Liver (tissue), 10 donors: ENCODE measurements at places on chromosomes 4 and X. TPM values are rescaled to one million over a fixed set of nuclear protein-coding genes. Genes with fewer than 3 reads are reported as not detected.

TEX13B gene
- not detected for total RNA-seq

NXF2B gene
- not detected for total RNA-seq

SFRP2 gene
- total RNA-seq: 0.08 TPM

GRCh38 chrX:134623293-134624045, 34.8 kb downstream of the PLAC1 start:
- no peak for DNase-seq

- DNase-seq: no peak
Measured at GRCh38 chrX:23559975-23560374, 107.3 kb upstream of the PRDX4 start.

GRCh38 chr4:137310593-137311490, 221.5 kb downstream of the PCDH18 start:
- DNase-seq: no peak

DNA sequence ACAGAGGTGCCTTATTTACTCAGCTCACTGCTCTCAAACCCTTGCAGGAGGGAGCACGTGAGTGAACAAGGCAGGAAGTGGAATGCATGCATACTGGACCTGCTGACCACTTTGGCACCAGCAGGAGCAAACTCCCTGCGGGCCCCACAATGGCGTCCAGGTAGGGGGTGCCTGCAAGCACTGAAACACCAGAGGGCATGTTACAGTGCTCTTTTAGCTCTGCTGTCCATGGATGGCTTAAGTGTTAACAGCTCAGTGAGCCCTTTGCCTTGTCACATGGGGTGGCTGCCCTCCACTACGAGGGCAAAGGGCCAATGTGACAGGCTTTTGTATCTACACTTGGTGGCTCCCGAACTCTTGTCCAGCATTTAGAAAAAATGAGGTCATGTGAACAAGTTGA, 199.5 kb upstream of the UGT8 start:
- DNase-seq: no peak

DNA sequence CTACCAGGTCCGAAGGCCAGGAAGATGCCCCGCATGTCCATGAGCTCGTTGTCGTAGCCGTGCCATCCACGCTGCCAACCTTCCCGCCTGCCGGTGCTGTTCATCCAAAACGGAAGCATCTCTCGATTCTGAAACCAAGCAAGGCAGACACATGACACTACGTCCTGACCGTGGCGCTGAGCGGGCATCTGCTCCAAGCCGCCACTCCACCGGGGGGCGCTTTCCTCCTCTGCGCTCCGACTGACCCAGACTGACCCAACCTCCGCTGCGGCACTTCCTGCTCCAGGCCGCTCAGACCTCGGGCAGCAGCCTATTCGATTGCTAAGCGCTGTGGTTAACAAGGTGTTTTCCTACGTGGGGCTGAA, 120.5 kb downstream of the ENPP6 start:
- DNase-seq: no peak

- no peak for DNase-seq
Measured at GRCh38 chr4:158094413-158095134, 78.3 kb downstream of the GASK1B start.

GRCh38 chr4:52164116-52164515, 113.0 kb downstream of the SPATA18 start:
- DNase-seq: no peak

- DNase-seq: no peak
Measured at GRCh38 chrX:34927866-34928265, 14.7 kb upstream of the FAM47B start.

PPA2 gene
- total RNA-seq: 60.0 TPM

GRCh38 chr4:38612646-38613414, 51.2 kb upstream of the KLF3 start:
- no peak for DNase-seq

DNA sequence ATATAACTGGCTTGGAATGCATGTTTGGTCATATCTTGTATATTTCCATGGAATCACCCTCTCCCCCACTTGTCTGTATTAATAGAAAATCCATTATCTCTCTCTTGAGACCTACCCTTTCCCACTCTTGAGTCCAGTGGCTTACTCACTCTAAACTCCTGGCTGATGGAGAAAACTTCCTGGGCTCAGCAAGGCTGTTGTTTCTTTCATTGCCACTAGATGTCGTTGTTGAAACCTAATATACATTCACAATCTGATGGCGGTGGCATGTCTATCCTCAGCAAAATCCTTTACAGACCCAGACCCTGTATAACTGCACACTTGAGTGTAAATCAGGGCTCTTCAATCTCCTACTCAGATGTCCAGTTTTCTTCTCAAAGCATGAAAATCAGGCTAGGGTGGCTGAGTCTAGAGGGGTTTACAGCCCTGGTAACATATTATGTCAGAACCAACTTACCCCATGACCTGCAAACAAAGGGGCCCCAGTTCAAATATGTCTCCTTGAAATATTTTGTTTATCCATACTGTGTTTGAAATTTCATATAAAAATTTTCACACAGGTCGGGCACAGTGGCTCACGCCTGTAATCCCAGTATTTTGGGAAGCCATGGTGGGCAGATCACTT, 70.0 kb upstream of the FAM241A start:
- DNase-seq: no peak

LRAT gene
- total RNA-seq: 2.6 TPM

DNA sequence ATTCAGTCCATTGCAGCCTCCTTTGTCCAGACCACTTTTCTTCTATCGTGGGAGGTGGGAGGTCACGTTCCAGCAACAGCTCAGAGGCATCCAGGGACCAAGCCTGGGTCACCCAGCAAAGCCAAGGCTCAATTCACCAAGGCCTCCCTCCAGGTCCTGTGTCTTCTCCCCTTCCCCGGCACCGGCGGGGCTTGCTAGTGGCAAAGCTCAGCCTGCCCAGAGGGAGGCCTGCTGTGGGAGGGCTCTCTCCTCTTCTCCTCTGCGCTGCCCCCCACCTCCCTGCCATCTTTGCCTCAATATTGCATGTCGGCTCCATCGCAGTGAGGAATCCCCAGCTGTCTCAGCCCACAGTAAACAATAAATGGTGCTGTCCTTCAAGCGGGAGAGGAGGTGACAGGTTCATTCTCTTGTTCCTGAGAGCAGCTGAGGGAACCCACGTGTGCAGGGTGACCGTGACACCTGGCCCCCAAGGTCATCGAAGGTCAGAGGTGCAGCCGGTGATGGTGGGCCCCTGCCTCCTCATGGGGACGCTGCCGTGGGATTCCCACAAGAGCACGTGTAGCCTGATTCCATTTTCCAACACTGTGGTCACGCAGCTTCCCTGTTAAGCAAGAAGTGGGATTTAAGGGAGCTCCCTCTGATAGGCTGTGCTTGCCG, 111.5 kb upstream of the PSAPL1 start:
- no peak for DNase-seq

- DNase-seq: no peak
Measured at GRCh38 chrX:6187256-6187655, 41.4 kb downstream of the NLGN4X start.

DNA sequence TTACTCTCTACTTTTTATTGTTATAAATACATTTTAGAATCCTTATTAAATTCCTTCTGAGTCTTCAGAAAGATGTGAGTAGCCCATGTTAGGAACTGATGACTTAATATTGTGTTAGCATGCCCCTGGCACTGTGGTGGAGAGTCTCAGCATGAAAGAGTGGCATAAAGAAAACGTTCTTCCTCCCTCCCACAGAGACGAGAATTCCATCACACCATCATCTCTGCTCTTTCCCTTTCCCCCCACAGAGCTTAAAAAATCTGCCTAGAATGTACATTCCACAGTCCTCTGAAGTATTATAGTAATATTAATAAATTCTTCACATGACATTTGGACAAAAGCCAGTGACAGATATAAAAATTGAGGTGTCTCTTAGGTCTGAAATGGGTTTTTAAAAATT, 117.8 kb upstream of the DKK2 start:
- DNase-seq: no peak

UGT2B17 gene
- total RNA-seq: not detected

GRCh38 chr4:89158884-89159503, 47.7 kb downstream of the TIGD2 start:
- no peak for DNase-seq

GPR119 gene
- not detected for total RNA-seq

- no peak for DNase-seq
Measured at GRCh38 chrX:154605566-154605965, 13.5 kb downstream of the CTAG1B start.

TEX13C gene
- not detected for total RNA-seq

DNA sequence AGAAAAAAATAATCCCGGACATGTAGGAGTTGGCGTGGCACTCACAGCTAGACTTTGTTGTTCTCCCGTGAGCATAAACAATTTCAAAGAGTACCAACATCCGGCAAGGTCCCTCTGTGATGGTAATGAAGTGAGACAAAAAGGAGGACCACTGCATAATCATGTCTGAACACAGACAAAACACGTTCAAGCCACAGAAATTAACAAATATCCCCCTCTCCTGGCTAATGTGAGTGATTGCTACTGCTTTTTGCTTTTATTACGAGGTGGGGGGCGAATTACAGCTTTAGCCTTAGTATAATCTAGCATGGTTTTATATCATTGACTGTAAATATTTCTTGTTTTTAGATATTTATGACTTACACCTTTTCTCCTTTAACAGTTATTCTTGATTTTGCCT, 118.5 kb downstream of the PLS3 start:
- no peak for DNase-seq

MAP7D3 gene
- 1.6 TPM for total RNA-seq

GIMD1 gene
- not detected for total RNA-seq

- DNase-seq: no peak
Measured at GRCh38 chr4:14659286-14659685, 343.0 kb upstream of the CPEB2 start.

DNA sequence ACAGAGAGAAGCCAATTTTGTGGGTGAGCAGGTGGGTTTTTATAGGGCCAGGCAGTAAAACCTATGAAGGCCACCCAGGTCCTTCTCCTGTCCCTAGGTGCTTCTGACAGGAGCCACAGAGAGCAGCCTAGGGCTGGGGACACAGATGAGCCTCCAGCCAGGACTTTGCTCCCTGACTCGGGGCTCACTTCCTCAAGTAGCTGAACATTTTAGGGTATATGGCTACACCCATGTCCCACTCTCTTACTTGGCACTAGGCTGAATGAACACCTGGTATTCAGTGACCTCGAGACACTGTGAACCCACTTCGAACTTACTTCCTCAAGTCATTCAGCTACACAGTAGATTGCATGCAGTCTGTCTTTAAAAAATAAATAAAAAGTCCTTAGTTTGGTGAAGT, 217.3 kb downstream of the MID1IP1 start:
- DNase-seq: no peak

- no peak for DNase-seq
Measured at GRCh38 chr4:54942721-54943120, 182.7 kb downstream of the KDR start.

DNA sequence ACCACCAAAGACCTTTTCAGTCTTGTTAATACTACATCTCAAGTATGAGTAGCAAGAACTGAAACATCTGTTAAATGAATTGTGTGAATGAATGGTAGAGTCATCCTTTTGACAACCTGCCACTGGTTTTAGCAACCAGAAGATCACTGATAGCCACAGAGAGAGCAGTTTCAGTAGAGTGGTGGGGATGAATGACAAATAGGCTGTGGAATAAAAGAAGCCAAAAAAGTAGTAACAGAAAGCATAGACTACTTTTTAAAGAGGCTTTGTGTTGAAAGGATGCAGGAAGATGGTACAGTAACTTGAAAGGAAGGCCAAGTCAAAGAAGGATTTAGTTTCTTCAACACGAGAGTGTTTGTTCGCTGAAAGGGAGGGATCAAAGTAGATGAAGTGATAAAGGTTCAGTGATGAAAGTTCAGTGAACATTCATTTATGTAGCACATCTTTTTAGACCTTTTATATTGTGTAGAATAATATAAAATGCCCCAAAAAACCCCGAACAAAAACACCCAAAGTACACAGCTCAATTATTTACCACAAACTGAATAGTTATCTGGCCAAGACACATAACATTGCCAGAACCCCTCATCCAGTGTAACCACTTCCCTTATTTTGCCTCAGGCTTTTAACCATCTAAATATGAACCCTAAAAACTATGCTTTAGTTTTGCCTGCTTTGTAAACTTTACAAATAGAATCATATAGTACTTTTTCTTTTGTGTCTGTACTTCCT, 40.1 kb upstream of the EIF1AX start:
- no peak for DNase-seq

DNA sequence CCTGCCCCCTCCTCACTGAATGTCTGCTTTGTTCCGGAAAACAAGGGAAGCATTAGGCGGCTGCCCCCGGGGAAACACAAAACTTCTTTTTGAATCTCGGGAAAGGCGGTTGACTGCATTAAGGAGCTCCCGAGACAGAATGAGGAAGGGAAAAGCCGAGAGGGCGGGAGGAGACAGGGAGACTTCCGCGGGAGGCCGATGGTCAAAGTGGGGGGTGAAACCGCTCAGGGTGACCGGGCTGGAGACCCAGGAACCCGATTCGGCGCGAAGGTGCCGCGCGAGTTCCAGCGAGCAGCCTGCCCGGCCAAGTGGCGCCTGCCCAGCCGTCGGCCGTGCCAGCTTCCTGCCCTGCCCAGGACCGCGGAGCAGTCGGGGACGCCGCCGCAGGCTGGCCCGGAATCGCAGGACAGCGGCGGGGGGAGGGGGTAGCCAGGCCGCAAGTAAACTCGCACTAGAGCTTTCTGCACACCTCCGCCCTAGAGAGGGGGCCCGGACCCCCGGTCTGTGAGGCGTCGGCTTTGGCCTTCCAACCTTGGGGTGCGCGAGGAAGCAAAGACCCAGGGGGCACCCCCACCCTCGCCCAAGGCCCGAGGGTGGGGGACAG, 55.1 kb upstream of the BCOR start:
- no peak for DNase-seq

CETN2 gene
- 10.1 TPM for total RNA-seq

GRCh38 chr4:153763404-153763803, 3.6 kb upstream of the RNF175 start:
- no peak for DNase-seq

- DNase-seq: no peak
Measured at GRCh38 chr4:78205591-78205990, 148.5 kb downstream of the FRAS1 start.

GRCh38 chrX:14491689-14492088, 37.6 kb upstream of the GLRA2 start:
- DNase-seq: no peak

RAB41 gene
- total RNA-seq: not detected

- DNase-seq: no peak
Measured at GRCh38 chrX:132744470-132744869, 214.0 kb downstream of the HS6ST2 start.

TAF7L gene
- not detected for total RNA-seq

ADH6 gene
- 115 TPM for total RNA-seq

KLHL13 gene
- 5.3 TPM for total RNA-seq

- DNase-seq: no peak
Measured at GRCh38 chr4:19380600-19380999, 871.1 kb upstream of the SLIT2 start.

SMIM31 gene
- total RNA-seq: not detected

DNA sequence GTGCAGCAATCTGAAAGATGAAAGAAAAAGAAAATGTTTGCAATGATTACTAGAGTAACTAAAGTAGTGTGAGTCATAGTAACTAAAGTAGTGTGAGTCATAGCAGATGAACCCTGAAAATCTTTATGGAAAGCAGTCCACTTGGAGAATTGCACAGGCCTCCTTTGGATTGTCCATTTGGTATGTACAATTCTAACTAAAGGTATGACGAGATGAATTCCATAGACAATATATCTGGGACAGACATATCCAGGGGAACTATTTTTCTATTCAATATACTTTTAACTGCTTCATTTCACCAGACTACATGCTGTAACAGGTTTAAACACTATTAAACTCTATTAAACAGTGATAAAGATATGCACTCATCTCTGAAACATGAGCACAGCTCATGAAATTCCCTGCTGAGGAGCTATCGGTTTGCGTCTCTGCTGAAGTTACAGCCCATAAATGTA, 798.7 kb downstream of the PCDH7 start:
- no peak for DNase-seq
